ENCODE measurements at places on chromosomes 4 and X.

DNA sequence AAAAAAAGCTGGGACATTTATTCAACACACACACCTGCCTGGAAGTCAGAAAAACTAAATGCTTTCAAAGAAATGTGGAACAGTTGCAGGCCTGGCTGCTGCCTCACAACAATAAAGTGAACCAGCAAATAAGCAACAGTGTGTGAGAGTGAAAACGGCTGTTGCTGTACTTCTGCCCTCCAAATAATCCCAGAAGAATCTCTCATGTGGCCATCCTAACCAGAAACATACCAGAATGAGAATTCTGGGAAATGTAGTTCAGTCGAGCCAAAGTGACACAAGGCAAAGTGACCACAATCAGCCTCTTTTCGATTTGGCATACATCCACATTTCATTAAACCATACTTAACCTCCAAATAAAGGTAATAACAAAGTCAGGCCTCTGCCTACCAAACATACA is 204.5 kb downstream of the SLC7A11 start:
- no peak for DNase-seq

GRCh38 chrX:23493941-23494374 is 159.3 kb downstream of the PTCHD1 start:
- DNase-seq, result no peak

- no peak for DNase-seq
These were observed 8.6 kb upstream of the HAUS3 start for GRCh38 chr4:2250357-2251072.

GRCh38 chr4:159341522-159341921 is 238.6 kb downstream of the RAPGEF2 start:
- no peak for DNase-seq

DNA sequence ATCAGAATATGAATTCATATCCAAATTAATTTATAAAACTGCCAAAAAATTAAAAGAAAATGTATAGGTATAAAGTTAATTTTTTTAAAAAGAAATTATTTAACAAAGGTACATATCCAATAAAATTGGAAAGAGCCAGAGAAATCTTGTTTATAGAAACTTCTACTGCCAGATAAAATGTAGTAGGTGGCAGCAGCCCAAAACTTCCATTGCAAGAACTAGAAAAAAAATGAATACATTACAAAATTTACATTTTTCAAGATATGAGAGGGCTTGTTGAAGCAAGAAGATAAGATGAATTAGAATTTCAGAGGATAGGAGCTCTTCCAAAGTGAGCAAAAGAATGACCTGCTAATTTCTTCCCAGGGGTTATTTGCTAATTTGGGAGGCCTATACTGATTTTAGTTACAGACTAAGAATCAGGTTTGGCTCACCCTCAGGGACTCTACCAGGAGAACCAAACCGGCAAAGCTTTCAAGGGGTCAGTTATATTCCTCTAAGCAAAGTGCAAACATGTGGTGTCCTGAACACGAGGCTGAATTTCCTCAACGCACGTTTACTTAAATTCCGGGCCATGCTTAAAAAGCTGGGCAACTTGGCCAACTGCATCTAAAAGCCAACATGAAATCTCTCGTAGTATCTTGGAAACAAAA is 17.5 kb downstream of the ANKRD50 start:
- DNase-seq, result no peak

DNA sequence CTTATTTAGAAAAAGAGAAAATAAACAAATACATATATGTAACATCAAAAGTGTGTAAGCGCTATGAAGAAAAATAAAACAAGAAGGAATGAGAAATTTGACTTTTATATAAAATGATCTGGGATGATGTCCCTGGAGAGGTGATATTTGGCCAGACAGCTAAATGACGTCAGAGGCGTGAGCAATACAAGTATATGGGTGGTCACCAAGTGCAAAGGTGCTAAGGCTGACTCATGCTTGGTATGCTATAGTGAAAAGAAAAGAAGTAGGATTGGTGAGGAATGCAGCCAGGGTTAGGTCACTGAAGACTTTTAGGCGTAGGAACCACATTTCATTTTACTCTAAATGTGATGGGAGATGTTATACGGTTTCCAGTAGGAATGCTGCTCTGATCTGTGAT is 1049.1 kb upstream of the TENM3 start:
- DNase-seq, result no peak

DNA sequence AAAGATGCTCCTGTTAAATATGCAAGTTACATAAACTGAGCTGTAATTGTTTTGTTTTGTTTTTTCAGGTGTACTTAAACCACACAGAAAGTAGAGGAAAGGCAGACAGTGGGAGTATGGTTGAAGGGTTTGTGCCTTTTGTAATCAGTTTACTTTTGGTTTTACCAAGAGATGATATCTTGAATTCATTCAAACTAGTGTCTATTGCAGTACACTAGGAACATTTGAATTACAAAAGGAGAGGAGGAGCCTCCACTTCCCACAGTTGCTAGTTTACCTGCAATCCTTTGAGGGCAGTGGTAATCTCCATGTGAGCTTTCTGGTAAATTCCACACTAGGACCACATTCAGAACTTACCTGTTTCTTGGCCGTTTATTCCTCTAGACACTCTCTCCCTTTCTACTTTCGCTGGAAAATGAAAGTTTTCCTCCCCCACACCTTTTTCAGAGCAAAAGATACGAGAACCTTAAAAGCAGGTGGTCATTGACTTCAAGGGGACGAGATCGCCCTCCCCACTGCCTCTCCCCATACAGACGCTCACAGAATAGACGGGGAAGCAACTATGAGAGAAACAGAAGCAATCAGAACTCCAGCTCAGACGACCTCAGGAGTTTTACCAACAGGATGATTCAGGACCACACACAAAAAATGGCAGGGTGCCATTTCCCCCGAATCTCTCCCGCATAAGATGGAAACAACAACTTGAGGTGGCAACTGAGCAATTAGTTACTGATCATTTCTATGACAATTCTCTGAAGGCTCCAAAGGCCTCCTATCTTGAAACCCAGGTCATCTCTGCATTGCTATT is 3.3 kb downstream of the RBM47 start:
- no peak for DNase-seq

DNA sequence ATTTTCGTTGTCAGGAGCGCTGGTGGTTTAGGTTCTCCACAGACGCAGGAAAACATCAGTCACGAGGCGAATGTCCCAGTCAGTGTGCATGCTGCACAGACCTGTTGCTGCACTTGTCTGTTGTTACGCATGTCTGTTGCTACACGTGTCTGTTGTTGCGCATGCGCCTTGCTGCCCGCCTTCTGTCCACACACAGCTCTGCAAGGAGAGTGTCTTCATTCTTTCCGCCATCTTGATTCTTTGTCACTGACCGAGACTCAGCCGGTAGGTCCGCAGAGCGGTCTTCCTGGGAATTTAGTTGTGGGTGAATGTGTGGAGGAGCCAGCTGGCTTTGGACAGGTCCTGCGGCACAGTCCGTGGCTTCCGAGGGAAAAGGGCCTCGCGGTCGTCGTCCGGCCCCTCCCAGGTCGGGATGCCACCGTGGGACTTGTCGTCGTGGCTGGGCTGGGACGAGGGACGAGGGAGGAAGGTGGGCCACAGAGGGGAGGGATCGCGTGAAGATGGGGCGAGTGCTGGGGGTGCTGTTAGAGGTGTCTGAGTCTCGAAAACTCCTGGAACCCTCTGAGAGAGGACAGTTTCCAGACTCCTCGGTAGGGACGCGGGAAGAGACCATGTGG is at the start of gene PAGE2B:
TSS of gene PAGE2B (plus strand) at position 180 of the 617 bp plus-strand sequence. CDS start 1,012 bp downstream, outside the sequence.
- DNase-seq, result no peak

DNA sequence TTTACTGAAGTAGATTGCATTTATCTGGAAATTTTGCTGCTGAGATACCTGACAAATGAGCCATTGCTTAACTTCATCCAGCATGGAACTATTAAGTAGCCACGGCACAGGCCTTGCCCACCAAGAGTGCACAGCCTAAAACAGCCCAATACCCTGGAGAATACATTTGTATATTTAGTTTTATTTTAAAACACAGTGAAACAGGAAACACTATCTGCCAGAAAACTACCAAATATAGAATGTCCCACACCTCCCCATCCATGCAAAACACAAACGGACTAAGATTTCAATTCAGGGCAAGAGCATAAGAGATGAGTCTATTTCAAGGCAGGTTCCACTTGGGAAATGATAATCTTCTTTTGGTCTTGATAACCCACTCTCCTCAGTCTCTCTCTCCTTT is 57.1 kb downstream of the MAML3 start:
- DNase-seq, result no peak

DNA sequence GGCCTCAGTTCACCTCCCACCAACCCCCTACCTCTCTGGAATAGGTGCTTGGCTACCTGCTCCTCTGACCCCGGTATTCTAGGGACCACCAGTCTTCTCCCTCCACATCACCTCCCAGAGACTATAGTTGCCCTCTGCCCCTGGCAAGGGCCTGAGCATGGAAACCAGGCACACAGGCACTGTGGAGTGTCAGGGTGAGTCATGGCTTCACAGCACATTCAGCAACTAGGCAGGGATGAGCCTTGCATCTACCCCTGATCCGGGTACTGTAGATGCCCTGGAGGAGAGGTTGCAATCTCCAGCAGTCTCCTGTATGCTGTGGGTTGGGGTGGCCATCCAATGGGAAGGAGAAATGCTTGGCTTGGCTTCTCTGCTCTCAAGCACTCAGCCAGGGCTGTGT is 472.7 kb downstream of the IDS start:
- DNase-seq, result no peak

DNA sequence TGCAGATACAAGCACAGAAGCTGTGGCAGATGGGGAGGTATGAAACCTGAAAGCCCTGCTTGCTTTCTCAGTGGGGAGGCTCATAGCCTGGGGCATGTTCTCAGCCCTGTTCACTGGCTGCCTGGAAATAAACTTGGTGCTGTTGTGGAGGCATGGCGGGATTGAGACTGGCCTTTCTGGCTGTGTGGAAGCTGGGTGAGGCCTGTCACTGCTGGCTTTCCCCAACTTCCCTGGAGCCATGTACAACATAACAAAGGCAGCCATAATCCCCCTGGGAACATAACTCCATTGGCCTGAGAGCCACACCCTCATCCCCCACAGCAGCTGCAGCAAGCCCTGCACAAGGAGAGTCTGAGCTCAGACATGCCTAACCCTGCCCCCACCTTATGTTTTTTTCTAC is 237.7 kb upstream of the TLL1 start:
- DNase-seq, result no peak

GRCh38 chr4:1749826-1750225 is 28.5 kb downstream of the TACC3 start:
- no peak for DNase-seq

DNA sequence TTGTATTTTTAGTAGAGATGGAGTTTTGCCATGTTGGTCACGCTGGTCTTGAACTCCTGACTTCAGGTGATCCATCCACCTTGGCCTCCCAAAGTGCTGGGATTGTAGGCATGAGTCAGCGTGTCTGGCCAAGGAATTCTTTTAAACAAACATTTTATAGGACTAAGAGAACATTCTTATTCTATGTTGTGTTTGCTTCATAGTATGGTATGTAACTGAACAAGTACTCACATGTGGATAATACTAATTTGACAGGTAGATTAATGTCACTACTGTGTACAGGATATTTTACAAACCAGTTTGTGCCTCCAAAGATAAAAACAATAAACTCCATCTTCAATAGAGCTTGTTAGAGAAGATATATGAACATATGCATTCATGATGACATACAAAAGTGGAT is 1353.4 kb downstream of the PCDH7 start:
- no peak for DNase-seq

DNA sequence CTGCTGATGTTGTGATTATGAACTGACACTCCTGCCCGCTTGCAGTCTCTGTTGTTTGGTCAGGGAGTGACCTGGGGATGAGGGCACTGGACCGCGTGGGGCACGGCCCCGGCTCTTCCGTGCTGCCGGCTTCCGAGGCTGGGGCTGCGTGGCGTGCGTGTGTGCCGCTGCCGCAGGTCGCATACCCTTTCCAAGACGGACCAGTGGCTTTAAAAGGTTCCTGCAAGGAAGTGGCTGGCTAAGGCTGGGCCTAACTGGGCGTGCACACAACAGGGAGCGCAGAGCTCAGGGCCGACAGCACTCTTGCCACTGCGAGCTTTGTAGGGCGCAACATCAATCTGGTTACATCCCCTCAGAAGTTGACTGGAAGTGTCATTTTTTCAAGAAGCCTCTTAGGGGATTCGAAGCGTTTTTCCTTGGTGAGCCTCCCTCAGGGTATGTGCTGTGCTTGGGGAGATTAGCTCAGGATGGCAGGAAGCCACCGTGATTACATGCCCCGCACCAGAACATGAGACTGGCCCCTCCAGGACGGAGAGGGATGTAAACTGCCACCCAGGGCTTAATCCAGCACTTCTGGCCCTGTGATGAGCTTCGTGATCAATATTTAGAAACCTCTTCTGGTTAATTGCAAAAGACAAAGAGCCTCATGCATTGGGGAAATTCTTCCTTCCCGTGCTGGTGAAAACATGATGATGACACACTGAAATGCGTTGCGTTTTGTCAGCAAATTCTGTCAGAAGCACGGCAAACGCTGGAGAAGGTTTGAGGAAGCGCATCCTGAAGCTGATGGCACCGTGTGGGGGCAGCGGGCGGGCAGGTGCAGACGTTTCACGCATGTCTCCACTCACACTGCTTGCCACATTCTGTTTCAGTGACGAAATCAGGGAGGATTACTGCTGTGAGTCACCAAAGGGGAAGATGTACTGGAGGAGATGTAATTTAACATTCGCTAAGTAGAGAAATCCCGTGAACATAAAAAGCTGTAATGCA is 11.1 kb downstream of the MAEA start:
- no peak for DNase-seq

DNA sequence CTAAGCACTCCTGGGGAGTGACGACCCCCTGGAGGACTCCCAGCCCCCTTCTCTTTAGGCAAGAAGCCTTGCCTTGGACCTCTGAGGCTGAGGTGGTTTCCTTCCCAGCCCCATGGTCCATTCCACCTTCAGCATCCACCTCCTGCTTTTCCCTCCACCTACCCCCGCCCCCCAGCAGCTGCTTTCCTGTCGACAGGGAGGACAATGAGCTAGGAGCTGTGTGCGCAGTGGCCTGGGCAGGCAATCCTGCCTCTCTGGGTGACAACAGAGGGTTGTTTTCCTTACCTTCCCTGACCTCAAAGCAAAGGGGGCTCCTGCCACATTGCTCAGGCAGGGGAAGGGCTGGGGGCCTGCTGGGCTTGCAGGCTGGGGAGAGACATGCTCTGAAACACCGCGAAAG is 123.5 kb downstream of the BCOR start:
- no peak for DNase-seq

DNA sequence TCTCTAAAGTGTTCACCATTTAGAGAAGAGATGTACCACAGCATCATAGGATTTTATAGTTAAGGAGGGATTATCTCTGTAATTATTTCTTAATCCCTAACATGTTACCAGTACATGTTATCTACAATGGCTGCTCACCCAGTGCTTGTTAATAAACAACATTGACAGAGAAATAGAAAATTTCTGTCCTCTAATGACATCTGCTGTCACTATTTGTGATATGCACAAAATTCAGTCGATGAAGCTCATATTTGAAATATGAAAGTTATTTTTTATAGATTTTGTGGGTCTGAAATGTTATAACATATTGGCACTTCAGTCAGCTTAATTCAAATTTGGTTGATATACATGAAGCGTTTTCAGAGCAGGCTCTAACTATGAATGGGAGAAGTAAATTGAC is 48.8 kb upstream of the GRXCR1 start:
- no peak for DNase-seq

- no peak for DNase-seq
These were observed 227.0 kb upstream of the RASGEF1B start for GRCh38 chr4:81698538-81699296.
